ENCODE measurements at places on chromosomes 6 and 20.

DNA sequence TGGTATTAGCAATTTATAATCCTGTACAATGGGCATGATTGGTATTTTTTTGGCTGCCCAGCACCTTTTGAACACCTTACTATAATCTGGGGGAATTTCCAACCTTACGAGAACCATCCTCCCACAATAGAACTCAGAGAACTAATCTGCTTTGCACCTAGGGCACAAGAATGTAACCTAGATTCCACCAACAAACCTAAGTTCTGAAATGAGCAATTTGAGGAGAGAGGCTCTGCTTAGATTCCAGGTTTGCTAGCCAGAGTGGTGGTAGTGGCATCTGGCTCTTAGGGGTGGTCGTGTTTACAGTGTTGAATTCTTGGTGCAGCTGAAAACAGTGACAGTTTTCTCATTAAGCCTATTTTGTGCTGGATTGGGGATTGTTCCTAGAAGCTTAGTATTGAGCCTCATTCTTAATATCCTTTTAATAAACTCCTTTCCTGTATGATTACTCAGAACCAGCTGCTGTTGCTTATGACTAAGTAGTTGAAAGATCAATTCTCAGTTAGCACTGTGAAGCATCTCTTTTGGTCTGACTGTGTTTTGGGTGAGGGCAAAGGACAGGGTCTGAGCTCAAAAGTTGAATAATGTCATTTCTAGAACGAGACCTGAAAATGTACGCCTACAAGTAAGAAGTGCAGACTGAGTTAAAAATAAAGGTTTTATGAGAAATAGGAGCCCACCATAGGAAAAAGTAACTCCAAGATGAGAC, 385.6 kb downstream of the CDKAL1 start:
- no peak for DNase-seq

GRCh38 chr6:34680802-34681515, 15.6 kb downstream of the ILRUN start:
- DNase-seq, result no peak

- no peak for DNase-seq
These were observed 568 bp downstream of the PREP start for GRCh38 chr6:105402090-105402938.

GRCh38 chr20:35012227-35013069, 56.8 kb downstream of the MYH7B start:
- DNase-seq, result no peak

DNA sequence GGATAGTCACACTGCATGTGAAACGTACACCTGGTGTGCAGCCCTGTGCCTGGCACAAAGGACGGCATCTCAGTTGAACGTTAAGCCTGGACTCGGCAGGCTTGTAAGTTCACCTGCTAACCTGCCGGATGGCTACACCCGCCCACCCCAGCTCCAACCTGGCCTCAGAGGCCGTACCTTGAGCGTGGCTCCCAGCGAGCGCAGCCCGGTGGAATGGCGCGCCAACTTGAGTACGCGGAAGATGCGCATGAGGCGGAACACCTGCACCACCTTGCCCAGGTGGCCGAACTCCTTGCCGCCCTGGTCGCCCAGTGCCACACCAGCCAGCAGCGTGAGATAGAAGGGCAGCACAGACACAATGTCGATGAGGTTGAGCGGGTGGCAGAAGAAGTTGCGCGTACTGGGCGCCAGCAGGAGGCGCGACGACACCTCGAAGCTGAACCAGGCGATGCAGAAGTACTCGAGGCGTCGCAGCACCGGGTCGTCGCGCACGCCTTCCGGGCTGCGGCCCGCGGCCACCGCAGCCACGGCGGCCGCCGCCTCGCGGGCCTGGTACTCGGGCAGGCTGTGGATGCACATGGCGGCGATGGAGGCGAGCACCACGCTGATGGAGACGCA, 3.3 kb downstream of the KCNS1 start:
- no peak for DNase-seq

DNA sequence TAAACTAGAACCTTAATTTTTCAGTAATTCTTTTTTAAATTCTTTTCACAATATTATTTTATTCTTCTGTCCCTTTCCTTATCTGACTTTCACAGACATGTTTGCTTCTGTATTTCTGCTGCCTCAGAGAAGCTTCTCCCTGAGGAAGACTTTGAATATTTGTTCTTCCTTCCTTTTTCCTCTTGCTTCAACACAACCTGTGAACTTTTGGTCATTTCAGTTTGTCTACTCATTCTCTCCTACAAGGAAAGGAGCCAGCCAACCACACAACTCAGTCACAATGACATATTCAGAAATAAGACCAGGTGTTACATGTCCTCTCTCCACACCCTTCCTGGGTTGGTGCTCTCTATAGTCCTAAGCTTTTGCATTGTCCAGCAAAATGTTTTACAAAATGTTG, 310.4 kb downstream of the TFAP2B start:
- DNase-seq, result no peak

- no peak for DNase-seq
These were observed 219.3 kb downstream of the BCKDHB start for GRCh38 chr6:80325742-80326141.

GRCh38 chr6:157560691-157561413, 179.9 kb downstream of the ZDHHC14 start:
- no peak for DNase-seq

DNA sequence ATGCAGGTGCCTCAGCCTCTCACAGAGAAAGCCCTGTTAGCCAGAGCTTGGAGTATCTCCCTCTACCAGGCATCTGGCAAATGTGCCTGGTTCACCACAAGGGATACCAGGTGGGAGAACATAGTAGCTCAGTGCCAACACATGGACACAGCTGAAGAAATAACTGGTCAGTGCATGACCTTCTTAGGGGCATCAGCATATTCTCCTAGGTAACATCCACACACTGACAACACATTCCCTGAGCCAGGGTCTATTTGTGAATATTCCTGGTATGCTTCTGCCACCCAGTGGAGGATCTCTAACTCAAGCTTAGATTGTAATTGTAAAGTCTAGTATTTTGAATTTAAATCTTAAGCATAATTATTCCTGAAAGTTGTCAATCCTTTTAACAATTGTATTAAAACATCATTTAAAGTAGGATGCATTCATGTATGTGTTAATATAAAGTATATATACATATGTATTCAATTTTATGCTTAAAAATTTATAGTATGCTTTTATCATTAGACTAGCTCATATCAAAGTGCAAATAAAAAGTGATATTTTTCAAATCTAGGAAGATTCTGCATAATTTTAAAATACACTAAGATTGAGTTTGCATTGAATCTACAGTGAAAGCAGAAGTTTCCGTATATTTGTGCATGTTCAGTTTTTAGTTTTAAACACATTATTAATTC, 45.3 kb upstream of the COL21A1 start:
- peak; percentile 42 for DNase-seq

DNA sequence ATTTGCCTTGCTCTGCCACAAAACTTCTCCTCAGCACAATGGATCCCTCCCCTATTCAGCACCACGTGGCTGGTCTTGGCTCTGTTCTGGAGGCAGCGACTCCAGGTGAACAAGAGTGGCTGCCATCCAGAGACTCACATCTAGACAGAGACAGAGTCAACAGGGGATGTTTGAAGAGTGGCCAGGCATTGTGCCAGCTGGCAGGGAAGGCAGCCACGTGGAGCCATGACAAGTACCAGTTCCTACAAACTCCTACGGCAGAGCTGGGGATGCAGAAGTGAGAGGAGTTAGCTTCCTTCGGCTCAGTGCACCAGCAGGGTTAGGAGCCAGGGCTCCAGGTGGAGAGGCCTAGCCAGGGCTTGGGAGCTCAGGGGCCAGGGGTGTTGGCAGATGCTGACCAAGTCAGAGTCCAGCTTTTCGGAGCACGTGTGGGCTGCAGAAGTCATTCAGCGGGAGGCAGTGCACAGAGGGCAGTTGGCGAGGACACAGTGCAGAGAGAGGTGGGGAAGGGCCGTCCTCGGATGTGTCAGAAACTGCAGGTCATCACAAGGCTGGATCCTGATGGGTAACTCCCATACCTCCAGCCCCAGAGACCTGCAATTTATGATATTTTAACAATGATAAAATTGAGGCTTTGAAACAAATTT, 171.7 kb upstream of the PDE10A start:
- DNase-seq, result no peak

GRCh38 chr6:140537834-140538705, 1163.6 kb upstream of the CITED2 start:
- DNase-seq, result peak; percentile 15

DNA sequence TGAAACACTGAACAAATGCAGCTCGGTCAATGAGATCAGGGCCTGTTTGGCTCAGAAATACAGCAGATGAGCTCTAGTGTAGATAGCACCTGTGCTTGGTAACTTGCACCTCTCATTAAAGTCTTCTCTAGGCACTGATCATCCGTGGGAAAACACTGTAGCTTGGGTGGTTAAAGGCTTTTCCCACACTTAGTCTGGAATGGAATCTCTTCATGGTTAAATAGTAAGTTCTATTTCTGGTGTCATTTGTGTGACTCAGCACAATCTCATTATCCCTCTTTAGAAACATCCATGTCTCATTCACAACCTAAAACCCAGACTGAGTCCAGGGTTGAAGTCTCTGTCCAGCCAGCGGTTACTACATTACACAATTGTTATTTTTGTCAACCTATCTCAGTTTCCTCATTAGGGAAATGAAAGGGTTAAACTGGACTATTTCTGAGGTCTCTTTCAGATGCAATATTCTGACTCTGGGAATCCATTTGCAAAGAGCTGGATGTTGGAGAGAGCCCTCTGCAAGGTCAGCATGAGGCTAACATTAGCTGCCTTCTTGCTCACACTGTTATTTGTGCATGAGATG, 125.0 kb downstream of the ZDHHC14 start:
- DNase-seq, result no peak

- no peak for DNase-seq
These were observed 4.5 kb upstream of the CITED2 start for GRCh38 chr6:139378882-139379341.

- DNase-seq, result no peak
These were observed 76.9 kb downstream of the GMDS start for GRCh38 chr6:2168480-2168879.

DNA sequence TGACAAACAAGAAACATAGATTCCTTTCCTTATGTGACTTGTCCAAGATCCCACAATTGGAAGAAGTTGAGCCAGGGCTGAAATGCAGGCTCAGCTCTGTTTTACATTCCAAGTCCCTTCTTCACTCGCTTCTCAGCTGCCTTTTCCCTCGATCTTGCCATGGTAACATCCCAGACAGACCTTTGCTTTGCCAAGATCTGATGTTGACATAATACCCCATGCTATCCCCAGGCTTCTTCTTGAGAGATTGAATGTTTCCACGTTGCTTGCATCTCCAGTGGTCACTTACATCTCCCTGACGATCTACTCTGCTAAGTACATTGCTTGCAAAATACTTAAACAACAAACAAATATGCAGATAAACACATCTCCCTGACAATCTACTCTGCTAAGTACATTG, 63.5 kb downstream of the TBXT start:
- no peak for DNase-seq

DNA sequence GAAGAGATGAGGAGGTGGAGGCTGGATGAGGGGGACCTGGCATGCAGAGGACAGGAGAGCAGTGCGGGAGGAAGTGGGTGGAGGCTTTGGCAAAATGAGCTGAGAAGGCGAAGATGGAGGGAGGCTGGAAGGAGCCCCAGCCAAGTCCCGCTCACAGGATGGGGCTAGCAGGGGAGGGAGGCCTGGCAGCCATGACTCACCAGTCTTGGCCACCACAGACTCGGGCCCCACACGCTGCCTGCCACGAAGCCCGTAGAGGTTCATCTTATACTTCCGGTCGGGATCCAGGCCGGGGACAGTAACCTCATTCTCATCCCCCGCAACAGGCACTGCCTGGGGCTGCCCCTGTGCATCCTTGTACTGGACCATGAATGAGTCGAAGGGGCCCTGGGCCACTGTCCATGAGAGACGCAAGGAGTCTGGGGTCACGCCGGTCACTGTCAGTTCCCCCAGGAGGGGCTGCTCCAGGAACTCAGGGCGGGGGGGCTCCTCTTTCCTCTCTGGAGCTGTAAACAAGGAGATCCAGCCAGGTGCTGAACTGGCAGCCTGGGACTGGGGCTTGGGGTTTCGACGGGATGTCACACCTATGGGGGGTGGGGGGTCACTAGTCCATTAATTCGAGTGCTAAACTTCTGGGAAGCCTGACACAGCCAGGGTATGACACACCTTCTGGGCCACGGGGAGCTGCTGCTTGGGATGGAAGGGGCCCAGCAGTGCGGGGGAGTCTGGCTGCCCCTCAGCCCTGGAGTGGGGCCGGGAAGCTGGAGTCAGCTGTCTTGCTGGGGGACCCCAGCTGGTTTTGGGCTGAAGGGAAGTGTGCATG, 27.8 kb downstream of the TNXB start:
- peak; percentile 33 for DNase-seq

- no peak for DNase-seq
These were observed 165.6 kb downstream of the TRIM27 start for GRCh38 chr6:28758046-28758817.

DNA sequence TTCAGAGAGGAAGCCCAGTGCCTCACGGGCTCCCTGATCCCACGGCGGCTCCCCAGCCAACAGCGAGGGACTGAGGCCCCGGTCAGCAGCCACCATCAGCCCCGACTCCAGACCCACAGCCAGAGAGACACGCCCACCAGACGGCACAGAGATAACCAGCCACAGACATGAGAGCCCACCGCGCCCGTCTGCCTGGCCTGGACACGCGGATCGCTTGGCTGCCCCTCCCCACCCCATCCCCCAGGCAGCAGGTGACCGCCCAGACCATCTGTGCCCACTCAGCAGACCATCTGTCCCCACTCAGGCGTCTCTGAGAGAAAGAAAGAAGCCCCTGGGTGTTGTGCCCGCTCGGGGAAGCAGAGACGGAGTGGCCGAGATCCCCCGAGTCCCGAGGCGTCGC, 55.5 kb upstream of the CHRNA4 start:
- DNase-seq, result no peak

DNA sequence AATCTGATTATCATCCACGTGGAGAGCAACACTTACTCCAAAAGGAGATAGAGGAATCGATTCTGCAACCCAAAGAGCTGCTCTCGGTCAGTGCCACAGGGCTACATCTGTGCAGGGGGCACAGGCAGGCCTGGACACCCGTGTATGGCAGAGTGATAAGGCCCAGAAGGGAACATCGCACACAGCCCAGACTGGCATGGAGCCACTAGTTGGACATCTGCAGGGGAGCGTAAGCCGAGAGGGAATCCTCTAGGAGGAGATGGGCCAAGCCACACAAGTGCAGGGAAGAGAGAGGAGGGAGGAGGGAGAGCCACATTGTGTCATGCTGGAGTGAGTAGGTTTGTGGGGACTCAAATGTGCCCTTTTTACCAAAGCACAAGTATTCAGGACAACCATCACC, 50.4 kb upstream of the ENTPD6 start:
- DNase-seq, result no peak

Measured in neural crest cell (in vitro differentiated cells).